ENCODE measurements at places on chromosomes 3 and 15. TPM values are rescaled to one million over a fixed set of nuclear protein-coding genes. Genes with fewer than 3 reads are reported as not detected.
A peak's percentile ranks its signal among the peaks of the same experiment; 100 is the strongest.

DNA sequence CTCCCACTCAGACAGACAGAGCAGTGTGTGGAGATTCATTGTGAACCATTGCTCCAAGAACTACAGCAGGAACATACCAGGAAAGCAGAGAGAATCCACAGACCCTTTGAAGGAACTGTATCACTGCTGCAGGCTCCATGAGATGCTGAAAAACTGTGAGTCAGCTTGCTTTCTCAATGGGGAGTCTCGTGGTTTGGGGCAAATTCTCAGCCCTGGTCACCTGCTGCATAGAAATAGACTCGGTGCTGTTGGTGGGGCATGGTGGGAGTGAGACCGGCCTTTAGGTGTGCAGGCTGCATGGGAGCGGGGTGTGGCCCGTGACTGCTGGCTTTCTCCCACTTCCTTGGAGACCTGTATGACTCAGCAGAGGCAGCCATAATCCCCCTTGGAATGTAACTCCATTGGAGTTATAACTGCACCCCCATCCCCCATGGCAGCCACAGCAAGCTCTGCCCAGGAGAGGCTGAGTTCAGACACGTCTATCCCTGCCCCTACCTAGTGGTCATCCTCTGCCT lies 35.6 kb downstream of the ALCAM start:
- peak overlapping the region; percentile 35 for H3K27ac ChIP-seq
- H3K36me3 ChIP-seq, result no peaks in the 10 kb centered on the region
- H3K4me3 ChIP-seq, result no peak overlapping the region
- DNase-seq, result no peak
- no peaks in the 10 kb centered on the region for H3K27me3 ChIP-seq

DNA sequence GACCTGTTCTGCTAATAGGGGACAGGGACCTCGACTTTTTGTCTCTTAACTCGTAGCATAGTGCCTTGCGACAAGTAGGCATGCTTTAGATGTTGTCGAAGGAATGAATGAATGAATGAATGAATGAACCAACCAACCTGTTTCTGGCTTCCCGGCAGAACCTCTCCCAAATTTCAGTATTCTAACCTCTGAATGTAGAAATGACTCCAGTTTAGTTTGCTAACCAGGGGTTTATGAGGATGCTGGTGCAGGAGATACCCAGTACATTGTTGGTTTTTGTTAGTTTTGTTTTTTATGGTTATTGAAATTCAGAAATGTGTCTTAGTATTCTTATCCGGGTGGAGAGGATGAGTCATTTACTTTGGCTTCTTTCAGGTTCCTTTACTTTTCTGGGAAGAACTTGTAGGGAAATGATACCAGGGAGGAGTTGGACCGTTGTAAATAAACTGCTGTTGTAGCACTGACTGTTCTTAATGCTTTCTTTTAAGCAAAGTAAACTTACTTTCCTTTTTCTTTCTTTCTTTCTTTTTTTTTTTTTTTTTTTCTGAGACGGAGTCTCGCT lies 29.6 kb upstream of the EHHADH start:
- H3K4me3 ChIP-seq, result peak overlapping the region; percentile 57
- H3K27me3 ChIP-seq, result no peaks in the 10 kb centered on the region
- no peaks in the 10 kb centered on the region for H3K36me3 ChIP-seq
- H3K27ac ChIP-seq, result peak overlapping the region; percentile 54
- peak; percentile 10 for DNase-seq

CCR8 gene
- total RNA-seq, result not detected

MYEF2 gene
- 54.8 TPM for total RNA-seq

DNA sequence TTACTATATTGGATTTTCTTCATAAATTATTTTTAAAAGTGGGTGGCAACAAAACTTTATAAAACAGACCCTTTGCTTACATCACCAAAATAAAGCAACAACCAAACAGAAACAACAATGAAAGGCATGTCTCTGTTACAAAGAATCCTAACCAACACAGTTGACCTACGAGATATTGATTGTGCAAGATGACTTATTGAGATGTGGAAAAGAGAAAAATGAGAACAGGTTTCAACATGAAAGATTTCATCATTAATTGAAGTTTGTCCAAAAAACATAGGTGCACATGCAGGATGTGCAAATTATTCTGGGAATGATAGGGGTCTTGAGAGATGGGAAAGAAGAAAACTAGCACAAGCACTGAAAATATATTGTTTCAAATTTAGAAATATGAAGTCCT lies 9.0 kb downstream of the GMNC start:
- no peak for DNase-seq
- H3K36me3 ChIP-seq, result no peaks in the 10 kb centered on the region
- H3K4me3 ChIP-seq, result no peak overlapping the region
- H3K27ac ChIP-seq, result no peak overlapping the region
- no peaks in the 10 kb centered on the region for H3K27me3 ChIP-seq

- peaks cover 5% of the 10 kb centered on the region for H3K27me3 ChIP-seq
- no peak overlapping the region for H3K27ac ChIP-seq
- H3K36me3 ChIP-seq, result no peaks in the 10 kb centered on the region
- H3K4me1 ChIP-seq, result no peaks in the 10 kb centered on the region
- no peak overlapping the region for H3K4me3 ChIP-seq
Observed at GRCh38 chr3:102265720-102266119, 169.1 kb upstream of the ZPLD1 start.

CCRL2 gene
- total RNA-seq, result 3.9 TPM

FSIP1 gene
- total RNA-seq, result 1.1 TPM

RHOA gene
- total RNA-seq, result 571 TPM

- H3K27ac ChIP-seq, result no peak overlapping the region
- no peak overlapping the region for H3K4me3 ChIP-seq
- H3K36me3 ChIP-seq, result no peaks in the 10 kb centered on the region
Observed at GRCh38 chr3:16070707-16071106, 103.8 kb upstream of the GALNT15 start.

GUCA1C gene
- not detected for total RNA-seq

GRCh38 chr15:24971052-24971451 lies 16.3 kb downstream of the SNRPN start:
- no peaks in the 10 kb centered on the region for H3K4me1 ChIP-seq
- no peak overlapping the region for H3K27ac ChIP-seq
- H3K27me3 ChIP-seq, result no peaks in the 10 kb centered on the region
- no peak for DNase-seq
- H3K4me3 ChIP-seq, result no peak overlapping the region

DNA sequence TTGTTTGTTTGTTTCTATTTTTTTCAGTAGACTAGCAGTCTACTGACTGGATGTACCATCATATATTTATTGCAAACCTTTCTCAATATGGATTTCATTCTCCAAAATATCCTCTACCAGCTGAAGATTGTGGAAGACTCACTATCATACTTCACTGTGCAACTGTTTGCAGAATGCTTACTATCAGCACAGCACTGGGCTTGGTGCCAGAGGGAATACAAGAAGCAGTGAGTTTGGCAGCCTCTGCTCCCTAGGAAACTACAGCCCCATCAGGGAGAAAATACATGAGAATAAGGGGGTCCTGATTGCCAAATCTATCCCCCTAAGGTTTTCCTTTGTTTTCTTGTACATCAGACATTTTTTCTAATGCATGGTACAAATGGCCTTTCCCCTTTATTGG lies 27.5 kb downstream of the AQP9 start:
- no peak overlapping the region for H3K4me3 ChIP-seq
- no peak overlapping the region for H3K27ac ChIP-seq
- no peaks in the 10 kb centered on the region for H3K27me3 ChIP-seq
- H3K36me3 ChIP-seq, result no peaks in the 10 kb centered on the region
- peak; percentile 40 for DNase-seq

- peaks cover 12% of the 10 kb centered on the region for H3K4me1 ChIP-seq
- no peak overlapping the region for H3K4me3 ChIP-seq
- H3K36me3 ChIP-seq, result peaks cover 5% of the 10 kb centered on the region
- H3K27ac ChIP-seq, result no peak overlapping the region
- no peaks in the 10 kb centered on the region for H3K27me3 ChIP-seq
Observed at GRCh38 chr15:77179541-77179998, 108.7 kb upstream of the TSPAN3 start.

DNA sequence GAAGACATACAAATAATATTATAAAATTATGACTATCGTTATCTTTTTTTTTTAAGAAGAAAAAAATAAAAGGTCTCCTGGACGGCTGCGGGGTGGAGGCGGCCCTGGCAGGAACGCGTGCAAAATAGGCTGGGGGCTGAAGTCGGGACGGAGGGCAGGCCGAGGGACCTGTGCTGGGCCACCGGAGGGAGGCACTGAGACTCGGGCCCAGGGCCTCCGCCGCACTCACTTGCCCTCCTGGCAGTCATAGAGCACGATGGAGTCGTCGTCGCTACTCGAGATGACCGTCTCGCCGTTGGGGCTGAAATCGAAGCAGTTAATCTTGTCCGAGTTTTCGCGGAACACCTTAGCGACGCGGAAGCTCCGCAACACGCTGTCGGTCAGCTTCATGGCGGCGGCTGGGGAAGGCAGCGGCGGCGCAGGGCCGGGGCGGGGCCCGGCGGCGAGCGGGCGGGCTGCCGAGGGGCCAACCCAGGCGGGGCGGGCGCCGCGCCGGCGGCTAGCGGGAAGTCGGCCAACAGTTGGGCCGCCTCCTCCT lies 408 bp downstream of the WDR82 start:
- peak; percentile 67 for DNase-seq
- peaks cover 34% of the 10 kb centered on the region for H3K4me1 ChIP-seq
- no peaks in the 10 kb centered on the region for H3K36me3 ChIP-seq

DNA sequence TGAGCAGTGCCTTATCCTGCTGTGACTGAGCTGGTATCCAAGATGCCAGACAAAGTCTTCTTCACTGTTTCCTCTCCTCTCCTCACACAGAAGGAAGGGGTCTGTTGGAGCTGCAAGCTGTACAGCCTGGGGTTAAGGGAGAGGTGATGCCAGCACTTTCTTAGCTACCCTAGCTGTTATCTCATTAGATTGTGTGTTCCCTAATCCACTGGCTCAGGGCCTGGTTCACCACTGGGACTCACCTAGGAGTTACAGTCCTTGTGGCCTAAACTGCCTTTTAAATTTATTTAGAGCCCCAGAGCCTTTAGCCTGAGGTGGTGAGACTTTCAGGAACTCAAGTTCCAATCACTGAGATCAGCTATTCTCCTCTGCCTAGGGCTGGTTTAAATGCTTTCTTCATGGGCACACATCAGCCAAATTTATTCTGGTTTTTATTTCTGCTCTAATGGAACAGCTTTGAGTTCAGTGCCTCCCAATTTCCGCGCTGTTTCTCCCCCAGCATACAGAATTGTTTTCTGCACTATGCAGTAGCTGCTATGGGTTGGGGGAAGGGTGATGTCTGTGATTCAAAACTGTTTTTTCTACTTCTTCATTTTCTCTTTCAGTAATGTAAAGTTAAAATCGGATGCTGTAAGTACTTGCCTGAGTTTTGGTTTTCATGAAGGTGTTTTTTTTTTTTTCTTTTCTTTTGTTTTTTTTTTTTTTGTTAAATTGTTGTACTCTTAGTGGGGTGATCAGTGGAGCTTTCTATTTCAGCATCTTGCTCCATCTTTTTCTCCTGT lies 198.8 kb downstream of the DOCK3 start:
- H3K4me3 ChIP-seq, result no peak overlapping the region
- H3K36me3 ChIP-seq, result no peaks in the 10 kb centered on the region

SPTBN5 gene
- total RNA-seq, result 19.0 TPM

GRCh38 chr15:75727851-75728715 lies 15.4 kb upstream of the CSPG4 start:
- peaks cover 4% of the 10 kb centered on the region for H3K27me3 ChIP-seq
- no peak overlapping the region for H3K4me3 ChIP-seq
- H3K4me1 ChIP-seq, result no peaks in the 10 kb centered on the region
- H3K36me3 ChIP-seq, result no peaks in the 10 kb centered on the region

DNA sequence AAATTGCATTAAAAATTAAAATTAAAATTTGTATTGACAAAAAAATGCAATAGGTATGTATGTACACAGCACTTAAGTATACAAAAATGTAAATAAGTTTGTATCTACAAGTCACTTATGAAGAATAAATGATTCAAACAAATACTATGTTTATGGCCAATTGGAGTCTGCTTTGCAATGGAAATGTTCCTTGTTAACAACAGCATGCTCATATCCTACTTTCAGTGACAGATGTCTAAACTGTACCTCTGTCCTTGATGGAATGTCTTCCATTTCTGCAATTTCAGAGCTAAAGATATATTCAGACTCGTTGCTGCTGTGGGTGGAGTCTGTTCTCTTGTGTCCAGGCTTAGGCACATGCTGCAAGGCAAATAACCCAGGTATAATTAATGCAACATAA lies 64.1 kb upstream of the MYO5C start:
- H3K4me3 ChIP-seq, result no peak overlapping the region
- H3K27ac ChIP-seq, result no peak overlapping the region
- H3K36me3 ChIP-seq, result peaks cover 14% of the 10 kb centered on the region
- no peak for DNase-seq
- no peaks in the 10 kb centered on the region for H3K27me3 ChIP-seq

DNA sequence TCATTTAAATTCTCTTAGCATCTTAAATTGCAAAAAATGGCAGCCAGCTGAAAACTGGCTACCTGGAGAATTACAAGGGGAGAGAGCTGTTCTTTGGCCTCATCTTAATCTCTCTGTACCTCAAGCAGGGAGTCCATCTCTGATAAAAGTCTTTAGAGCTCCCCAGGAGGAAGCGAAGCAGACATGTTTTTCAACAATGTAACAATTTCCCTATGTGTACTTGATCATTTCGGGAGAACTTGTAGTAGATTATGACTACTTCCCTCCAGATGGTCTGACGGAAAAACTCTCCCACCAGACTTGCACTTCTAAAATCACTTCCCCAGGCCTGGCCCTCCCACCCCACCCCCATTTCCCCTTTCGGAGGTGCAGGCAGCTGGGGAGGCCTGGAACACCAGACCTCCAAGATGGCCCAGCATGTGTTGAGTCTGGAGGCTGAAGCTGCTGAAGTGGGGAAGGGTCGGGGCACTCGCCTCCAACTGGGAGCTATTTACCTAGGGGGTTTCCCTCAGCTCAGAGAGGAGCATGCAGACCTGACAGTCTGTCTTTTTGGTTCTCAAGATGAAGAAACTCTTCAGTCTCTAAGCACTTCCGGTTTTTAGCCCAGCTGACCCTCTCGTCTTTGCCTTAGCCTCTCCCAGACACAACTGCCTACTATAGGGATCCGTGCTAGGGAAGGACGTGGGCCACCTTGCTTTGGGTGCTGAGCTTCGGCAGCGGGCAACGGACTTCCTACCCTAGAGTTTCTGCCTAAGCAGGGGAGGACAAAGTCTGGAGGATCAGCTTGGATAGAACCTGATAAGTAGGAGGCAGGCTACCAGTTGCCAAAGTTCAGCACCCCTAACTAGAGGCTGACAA lies 164.0 kb upstream of the TBL1XR1 start:
- no peaks in the 10 kb centered on the region for H3K27me3 ChIP-seq
- peaks cover 46% of the 10 kb centered on the region for H3K4me1 ChIP-seq
- no peaks in the 10 kb centered on the region for H3K36me3 ChIP-seq
- no peak for DNase-seq

CKMT1A gene
- not detected for total RNA-seq

DNA sequence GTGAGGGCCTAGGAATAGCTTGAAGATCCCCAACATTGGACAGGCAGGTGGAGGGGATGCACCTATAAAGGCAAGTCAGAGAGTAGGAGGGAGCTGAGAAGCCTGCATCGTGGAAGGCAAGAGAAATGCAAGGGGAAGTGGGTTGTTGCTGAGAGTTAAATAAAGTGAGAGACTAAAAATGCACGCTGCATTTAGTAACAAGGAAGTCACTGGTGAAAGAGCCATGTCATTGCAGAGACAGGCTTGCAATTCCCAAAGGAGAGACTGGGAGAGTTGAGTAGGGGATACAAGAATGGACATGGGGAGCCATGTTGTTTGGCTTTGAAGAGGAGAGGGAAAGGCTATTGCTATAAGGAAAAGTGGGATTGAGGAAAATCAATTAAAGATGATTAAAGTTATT lies 77.0 kb upstream of the HEG1 start:
- no peak for DNase-seq
- no peak overlapping the region for H3K27ac ChIP-seq
- no peaks in the 10 kb centered on the region for H3K36me3 ChIP-seq

GRCh38 chr3:187211532-187212195 lies 14.4 kb downstream of the RTP1 start:
- no peaks in the 10 kb centered on the region for H3K36me3 ChIP-seq
- no peak overlapping the region for H3K4me3 ChIP-seq
- no peaks in the 10 kb centered on the region for H3K4me1 ChIP-seq
- H3K27me3 ChIP-seq, result peaks cover 2% of the 10 kb centered on the region
- DNase-seq, result no peak
- no peak overlapping the region for H3K27ac ChIP-seq

ST3GAL6 gene
- 17.7 TPM for total RNA-seq
